Suppressor macrophage treated with lipopolysaccharide for 1 hour (primary cell): ENCODE measurements at places on chromosomes 16 and 17.
A peak's percentile ranks its signal among the peaks of the same experiment; 100 is the strongest.

- DNase-seq = no peak
Measured at GRCh38 chr16:70768203-70768580, 32.8 kb downstream of the VAC14 start.

- DNase-seq = no peak
Measured at GRCh38 chr16:3564130-3564888, 12.9 kb downstream of the NLRC3 start.

GRCh38 chr17:297758-298157 lies 54.8 kb downstream of the RPH3AL start:
- DNase-seq = no peak

DNA sequence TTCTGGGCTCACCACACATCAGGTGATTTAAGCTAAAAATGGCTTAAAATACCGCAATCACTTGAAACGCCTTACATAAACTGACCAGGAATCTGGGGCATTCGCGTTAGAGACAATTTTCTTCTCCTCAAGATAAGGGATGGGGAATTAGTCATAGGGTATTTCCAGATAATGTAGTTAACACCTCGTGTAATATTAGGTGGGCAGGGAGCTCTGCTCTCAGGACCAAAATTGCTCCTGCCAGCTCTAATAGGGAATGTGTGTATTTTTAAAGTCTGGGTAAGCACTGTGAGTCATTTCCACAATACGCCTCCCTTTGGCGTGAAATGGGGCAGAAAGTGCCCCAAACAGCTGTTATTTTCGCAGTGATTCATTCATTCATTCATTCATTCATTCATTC lies 408.6 kb downstream of the MAF start:
- no peak for DNase-seq

DNA sequence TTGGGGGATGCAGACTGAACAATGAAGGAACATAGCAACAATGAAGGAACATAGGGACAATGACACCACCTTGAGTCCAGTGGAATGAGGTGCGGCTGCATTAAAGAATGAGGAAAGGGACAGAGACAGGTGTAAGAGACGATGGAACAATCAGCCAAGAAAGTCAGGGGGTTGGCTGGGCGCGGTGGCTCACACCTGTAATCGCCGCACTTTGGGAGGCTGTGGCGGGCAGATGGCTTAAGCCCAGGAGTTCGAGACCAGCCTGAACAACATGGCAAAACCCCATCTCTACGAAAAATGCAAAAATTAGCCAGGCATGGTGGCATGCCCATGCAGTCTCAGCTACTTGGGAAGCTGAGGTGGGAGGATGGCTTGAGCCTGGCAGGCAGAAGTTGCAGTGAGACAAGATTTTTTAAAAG lies 13.6 kb upstream of the CBFB start:
- no peak for DNase-seq

- no peak for DNase-seq
Measured at GRCh38 chr16:24668481-24669061, 60.9 kb upstream of the TNRC6A start.

GRCh38 chr17:12667299-12667958 lies 1.7 kb downstream of the MYOCD start:
- DNase-seq = no peak

DNA sequence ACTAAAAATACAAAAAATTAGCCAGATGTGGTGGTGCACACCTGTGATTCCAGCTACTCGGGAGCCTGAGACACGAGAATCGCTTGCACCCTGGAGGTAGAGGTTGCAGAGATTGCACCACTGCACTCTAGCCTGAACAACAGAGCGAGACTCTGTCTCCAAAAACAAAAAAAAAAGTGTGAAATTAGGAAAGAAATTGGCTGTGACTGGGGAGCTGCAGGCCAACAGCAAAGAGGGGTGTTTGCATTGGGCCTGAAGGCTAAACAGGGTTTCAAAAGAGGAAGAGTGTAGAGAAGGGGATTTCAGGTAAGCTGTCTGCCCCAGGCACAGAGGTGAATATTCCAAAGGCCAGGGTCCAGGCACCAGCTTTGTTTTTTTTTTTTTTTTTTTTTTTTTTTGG lies 9.4 kb downstream of the BMERB1 start:
- DNase-seq = no peak

- DNase-seq = no peak
Measured at GRCh38 chr17:5045496-5045895, 10.3 kb upstream of the SLC52A1 start.

DNA sequence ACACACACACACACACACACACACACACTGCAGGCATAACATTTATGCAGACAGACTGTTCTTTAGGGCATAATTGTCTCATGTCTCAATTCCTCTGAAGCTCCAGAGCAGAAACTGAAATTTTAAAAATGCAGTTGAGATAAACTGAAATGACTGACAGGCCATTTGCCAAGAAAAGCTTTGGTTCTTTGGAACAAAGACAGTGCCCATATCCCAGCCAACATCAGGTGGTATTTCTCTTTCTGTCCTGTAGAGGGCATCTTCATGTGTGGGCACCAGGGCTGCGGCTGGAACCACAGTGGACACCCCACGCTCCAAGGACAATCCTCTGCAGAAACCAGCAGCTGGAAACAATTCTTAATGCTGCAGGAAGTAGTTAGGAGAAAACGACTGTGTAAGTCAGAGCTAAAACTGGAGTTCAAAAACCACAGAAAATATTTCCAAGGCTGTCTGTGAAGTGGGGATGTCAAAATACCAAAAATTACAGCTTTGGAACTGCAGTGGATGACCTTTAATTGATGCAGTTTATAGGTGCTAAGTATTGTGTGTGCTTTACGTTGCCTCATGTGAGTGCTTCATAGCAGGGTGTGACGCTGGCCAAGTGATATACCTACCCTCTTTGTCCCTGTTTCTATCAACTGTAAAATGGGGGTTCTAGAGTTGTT lies 10.6 kb upstream of the MEFV start:
- peak; percentile 33 for DNase-seq

DNA sequence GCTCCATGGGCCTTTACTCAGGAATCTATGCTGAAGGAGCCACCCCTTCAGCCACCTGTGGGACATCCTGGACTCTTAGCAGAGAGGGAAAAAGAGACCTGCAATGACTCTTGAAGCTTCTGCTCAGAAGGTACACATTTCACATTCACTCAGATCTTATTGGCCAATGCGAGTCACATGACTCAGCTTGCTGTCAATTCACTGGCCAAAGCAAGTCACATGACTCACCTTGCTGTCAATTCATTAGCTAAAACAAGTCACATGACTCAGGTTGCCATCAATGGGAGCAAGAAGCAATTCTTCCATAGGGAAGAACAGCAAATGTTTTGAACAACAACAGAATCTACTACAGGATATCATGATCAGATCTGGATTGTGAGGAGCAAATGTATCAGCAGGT lies 233.4 kb downstream of the SHISA9 start:
- DNase-seq = no peak

DNA sequence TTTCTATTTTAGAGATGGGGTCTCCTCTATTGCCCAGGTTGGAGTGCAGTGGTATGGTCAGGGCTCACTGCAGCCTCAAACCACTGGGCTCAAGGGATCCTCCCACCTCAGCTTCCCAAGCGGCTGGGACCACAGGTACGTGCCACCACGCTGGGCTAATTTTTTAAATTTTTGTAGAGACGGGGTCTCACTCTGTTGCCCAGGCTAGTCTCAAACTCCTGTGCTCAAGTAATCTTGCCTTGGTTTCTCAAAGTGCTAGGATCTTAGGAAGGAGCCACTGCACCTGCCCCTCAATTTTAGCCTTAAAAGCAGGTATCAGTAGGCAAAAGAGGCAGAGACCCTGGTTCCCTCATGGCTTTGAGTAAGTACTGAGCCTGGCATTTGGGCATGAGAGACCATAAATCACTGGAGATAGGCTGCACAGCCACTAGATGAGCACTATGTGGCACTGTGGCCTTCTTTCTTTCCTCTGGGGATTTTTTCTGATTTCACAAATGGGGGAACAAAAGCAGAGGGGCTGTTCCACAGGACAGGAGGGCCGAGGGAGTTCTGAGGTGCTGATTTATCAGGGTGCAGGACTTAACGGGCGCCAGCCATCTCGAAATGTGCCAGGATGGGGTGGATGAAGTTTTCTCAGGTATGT lies 82.2 kb downstream of the PLXDC1 start:
- DNase-seq = peak; percentile 78

DNA sequence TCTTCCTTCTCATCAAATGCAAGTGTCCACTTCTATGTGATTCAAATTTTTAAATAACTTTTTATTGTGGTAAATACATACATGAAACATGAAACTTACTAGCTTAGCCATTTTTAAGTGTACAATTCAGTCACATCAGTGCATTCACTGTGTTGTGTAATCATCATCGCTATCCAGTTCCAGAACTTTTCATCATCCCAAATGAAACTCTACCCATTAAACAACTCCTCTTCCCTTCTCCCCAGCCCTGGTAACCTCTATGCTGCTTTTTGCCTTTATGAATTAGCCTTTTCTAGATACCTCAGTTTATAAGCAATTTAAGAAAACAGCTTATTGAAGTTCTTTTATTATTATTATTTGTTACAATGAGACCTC lies 41.1 kb upstream of the IL34 start:
- no peak for DNase-seq

DNA sequence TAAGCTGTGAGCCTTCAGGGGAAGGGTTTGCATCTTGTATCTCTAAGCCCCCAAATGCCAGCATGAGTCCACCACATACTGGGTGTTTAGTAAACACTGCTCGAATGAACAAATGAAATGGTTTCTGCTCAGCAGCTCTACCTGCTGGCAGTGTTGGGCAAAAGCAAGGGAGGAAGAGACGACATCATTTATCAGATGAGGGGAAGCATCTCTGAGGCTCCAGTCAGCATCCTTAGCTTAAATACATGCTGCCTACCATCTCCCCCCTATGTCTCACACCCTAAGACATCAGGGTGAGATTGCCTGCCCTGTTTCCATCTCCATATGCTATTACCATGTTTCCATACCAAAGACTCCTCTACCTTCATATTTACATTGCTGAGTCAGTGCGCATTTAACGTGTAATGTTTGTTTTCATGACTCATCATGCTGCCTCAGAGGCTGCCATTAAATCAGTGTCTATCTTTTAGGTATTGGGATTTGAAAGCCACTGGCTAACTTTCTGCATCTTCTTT lies 379.8 kb downstream of the UTP18 start:
- DNase-seq = peak; percentile 20

GRCh38 chr16:83722456-83723183 lies 85.2 kb upstream of the HSBP1 start:
- DNase-seq = no peak

- DNase-seq = no peak
Measured at GRCh38 chr16:474420-475122, 49.1 kb downstream of the RAB11FIP3 start.
